ENCODE measurements at places on chromosomes 5 and 9.
A peak's percentile ranks its signal among the peaks of the same experiment; 100 is the strongest.

GRCh38 chr9:113150670-113151611, at the start of gene SLC31A2:
SLC31A2 (plus strand) TSS chr9:113151007; CDS start chr9:113151075, 68 bp downstream.
- peak; percentile 78 for DNase-seq

DNA sequence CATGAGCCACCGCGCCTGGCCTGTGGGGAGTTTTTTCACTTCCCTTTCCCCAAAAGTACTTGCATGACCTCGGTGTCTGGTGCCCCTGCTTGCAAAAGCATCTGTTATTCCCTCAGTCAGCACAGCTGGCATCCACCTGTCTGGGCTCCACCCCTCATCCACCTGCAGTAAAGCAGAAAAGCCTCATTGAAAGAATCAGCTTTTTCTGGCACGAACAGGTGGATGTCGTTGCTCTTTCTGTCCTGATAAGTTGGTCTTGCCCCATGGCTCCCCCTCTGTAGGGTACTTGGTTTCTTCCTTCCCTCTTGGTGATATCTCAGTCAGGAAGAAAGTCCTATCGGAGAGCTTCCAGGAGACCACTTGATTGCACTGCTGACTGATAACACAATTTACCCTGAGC, 37.4 kb downstream of the WWC1 start:
- no peak for DNase-seq

DNA sequence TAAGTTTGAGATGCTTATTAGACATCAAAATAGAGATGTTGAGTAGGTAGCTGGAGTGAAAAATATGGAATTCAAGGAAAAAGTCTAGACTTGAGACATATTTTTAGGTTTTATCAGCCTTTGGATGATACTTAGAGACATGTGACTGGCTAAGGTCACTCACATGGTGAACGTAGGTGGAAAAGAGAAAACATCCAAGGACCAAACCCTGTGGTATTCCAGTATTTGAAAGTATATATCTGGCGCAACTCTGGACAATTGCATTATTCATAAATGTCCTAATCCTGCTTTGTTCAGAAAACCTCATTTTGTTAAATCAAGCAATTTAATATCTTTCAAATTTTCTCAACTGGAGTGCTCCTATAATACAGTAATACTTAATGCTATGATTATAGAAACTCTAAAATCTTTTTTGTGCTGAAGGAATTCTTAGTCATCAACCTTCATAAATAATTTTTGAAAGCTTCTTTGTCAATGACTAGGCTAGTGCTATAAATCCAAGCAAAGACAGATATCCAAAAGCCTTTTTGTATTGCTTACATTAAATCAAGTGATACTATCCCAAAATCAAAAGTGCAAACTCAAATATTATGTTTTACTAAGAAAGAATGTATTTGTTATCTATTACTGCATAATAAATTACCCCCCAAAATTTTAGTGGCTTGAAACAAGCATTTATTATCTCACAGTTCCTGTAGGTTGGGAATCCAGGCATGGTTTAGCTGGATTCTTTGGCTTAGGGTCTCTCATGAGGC, 452.0 kb downstream of the ENC1 start:
- DNase-seq: no peak

DNA sequence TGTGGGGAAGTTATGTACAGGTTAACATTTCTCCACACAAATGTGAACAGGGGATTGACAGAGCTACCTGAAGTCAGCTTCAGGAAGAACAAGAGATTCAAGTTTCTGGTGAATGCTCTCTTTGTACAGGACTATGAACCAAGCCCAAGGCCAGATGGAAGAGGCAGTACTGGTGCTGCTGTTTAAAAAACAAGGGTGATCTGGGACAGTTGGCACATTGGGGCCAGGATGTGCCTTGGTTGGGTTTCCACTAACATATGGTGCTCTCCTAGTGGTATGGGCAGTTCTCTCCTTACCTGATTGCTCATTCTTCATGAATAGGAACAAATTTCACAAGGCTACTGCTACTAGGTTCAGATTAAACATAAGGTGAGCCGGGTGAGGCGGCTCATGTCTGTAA, 40.0 kb downstream of the MTMR12 start:
- DNase-seq: no peak

- no peak for DNase-seq
Measured at GRCh38 chr5:138874771-138875551, at the start of gene LRRTM2. LRRTM2 (minus strand) TSS chr5:138875335; CDS start chr5:138874911, 424 bp downstream.

GRCh38 chr5:149366169-149366729, 8.4 kb downstream of the PCYOX1L start:
- no peak for DNase-seq

DNA sequence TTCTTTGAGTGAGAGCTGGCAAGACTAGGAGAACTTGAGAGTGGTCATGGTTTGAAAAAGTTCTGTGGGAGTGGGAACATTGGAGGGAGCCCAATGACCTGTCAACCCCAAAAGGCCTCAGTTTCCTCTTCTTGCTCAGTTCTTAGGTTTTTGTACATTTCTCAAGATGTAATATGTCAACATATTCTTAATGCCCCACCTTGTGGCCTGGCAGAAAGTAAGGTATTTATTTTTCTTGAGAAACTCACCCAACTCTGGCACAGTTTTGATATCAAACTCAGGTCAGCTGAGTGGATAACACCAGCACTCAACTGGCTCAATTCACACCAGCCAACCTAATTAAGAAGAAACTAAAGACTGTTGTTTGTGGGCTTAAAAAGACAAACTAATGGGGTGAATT, 123.0 kb upstream of the SLC27A6 start:
- no peak for DNase-seq

GRCh38 chr5:159340511-159340910, 10.2 kb upstream of the IL12B start:
- DNase-seq: no peak

DNA sequence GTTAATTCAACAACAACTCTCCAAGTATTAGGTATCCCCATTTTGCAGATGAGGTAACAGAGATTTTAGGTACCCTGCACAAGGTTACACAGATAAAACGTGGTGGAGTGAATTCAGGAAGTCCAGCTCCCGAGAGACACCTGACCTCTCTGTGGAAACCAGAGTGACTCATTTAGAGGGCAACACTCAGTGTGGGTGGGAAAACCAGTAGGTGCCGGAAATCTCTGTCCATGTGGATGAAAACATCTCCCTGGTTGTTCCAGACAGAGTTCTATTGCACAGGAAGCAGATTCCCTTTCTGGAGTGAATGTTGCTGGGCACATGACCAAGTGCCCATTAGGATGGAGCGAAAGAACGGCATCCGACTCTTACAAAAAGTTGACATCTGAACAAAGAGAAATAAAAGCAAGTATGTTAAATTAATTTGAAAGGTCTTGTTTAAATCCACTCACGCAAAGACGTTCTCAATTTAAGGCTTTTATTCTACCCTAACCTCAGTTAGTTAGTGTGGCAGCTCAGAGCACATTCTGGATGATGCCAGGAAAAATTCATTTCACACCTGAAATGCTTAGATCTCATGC, 391.9 kb upstream of the WWC1 start:
- DNase-seq: no peak

DNA sequence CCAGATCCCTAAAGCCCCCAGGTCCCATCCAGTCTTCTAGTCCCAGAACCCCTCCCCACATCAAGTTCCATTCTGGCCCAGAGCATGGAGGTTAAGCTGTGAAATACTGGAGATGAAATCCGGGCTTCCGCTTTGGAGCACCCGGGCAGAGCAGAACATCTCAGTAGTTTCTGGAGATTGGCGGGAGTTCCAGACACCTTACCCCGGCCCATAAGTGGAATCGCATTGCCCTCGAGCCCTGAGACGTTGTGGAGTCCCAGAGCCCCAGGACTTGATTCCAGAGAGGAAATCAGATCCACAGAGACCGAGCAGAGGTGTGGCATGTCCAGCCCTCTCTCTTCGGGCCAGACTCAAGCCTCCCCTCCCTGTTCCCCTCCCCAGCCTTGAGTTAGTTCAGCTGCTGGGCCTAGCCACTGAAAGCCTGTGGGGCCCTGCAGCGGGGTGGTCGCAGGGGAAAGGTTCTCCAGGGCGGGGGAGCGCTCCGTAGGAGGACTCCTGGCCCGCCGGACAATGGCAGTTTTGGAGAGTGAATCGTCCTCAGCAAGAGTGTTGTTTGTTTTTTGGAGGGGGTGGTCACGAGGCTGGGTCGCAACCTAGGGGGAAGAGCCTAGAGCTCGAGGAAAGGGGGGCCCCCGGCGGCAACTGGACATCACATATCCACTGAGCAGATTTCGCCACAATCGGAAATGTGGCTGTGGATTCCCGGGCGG, 1.0 kb upstream of the PAX5 start:
- DNase-seq: no peak

GRCh38 chr9:73527521-73527920, 375.9 kb downstream of the ANXA1 start:
- DNase-seq: no peak

- DNase-seq: no peak
Measured at GRCh38 chr9:16675131-16675530, 195.3 kb downstream of the BNC2 start.

DNA sequence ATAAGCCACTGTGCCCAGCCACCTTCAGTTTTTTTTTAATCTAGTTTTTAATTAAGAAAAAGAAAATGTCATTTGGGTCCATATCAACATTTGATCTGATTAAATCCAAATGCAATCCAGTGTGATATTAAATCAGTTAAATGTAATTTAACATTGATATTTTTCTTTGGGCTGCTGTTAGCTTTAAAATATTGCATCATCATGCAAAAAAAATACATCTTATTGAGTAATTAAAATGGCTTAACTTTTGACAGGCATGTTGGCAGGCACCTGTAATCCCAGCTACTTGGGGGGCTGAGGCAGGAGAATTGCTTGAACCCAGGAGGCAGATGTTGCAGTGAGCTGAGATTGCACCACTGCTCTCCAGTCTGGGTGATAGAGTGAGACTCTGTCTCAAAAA, 22.7 kb upstream of the LRRC70 start:
- DNase-seq: no peak

DNA sequence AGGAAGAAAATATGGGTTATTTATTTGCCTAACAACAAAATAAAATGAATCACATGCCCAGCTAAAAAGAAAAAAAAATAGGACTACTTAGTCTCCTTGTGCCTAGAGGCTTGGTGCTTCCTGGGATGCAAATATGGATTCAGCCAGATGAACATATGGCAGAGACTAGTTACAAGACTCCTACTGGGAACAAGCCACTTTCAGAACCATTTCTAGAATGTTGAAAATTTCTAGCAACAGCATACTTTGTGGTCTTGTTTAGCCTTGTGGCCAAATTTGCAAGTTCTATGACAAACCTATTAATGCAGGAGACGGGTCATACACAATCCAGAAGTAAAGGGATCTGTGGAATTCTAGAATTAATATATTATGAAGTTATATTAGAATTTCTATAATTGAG, 198.7 kb downstream of the CHSY3 start:
- no peak for DNase-seq

GRCh38 chr9:137236238-137236935, 4.7 kb upstream of the TUBB4B start:
- peak; percentile 90 for DNase-seq

DNA sequence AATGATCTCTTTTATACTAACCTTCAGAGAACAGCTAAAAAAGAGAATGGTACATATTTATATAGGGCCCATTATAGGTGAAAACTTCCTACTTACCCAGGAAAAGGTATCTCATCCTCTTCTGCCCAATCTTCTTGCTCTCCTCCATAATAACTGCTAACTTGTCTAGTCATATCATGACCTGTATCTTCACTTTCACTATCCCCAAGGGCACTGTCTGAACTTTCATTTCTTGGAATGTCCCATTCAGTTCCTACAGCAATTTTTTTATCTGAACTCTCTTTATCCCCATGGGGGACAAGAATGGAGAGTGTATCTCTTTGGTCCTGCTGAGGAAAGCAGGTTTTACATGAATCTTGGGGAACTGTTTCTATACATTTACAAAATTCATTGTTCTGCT, 36.4 kb upstream of the RAPGEF6 start:
- DNase-seq: no peak

GRCh38 chr5:153147891-153148623, 342.4 kb upstream of the GRIA1 start:
- no peak for DNase-seq

GRCh38 chr9:133641396-133641655, 5.2 kb downstream of the DBH start:
- DNase-seq: no peak

- DNase-seq: no peak
Measured at GRCh38 chr5:170571281-170571731, 67.5 kb downstream of the KCNIP1 start.

GRCh38 chr5:159100782-159101646, 1.3 kb upstream of the EBF1 start:
- DNase-seq: no peak

- no peak for DNase-seq
Measured at GRCh38 chr5:54311176-54311677, 854 bp upstream of the ARL15 start.

Measured in stimulated activated CD4-positive, alpha-beta T cell treated with anti-CD3 and anti-CD28 coated beads, TNF-alpha, amount 100 ng/mL, for 4 hours (primary cell).